Motor neuron (in vitro differentiated cells): ENCODE measurements at places on chromosomes 2 and 18.

DNA sequence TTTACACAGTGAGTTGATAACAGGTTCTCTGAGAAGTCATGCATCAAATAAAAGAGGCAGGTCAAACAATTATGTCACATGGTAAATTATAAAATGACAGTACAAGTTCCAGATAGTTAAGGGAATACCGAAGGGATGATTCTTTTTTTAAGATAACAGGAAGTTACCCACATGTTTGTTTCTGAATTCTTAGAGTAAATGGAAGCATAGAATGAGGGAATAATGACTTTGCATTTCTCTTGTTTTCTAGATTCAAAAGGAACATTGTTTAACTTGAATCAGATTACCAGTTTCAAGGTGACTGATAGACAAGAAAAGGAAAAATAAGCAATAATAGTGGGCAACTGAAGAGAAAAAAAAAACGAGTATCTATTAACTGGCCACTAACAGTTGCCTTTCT is 124.5 kb downstream of the MIB1 start:
- ATAC-seq = no peak

DNA sequence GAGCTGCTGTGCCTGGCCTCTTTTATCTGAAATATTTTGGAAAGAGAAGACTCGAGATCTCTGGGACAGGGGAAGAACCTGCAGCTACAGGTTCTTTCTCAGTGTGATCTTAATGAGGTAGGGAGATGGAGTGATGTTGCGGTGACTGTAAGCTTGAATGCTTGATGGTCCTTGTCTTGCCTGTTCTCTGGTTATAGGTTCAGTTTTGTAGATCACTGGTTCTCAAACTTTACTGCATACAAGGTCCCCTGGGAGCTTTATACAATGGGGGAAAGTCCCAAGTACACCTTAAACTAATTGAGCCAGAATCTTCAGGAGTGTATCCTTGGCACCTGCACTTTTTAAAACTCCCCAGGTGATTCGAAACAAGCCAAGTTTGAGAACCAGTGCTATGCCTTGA is 136.7 kb upstream of the CXCR4 start:
- ATAC-seq = no peak

DNA sequence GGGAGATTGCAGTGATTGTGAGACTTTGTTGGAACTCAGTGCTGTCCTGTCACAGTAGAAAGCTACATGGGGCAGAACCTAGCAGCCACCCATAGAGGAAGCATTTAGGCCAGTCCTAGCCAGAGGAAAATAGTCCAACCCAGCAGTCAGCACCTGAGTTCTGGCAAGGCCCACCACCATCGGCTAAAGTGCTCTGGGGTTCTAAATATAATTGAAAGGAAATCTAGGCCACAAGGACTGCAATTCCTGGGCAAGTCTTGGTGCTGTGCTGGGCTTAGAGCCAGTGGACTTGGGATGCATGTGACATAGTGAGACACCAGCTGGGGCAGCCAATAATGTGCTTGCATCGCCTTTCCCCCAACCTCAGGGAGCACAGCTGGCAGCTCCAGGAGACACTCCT is 28.9 kb upstream of the ACTR2 start:
- no peak for ATAC-seq

GRCh38 chr2:192546565-192546964 is 351.8 kb upstream of the TMEFF2 start:
- no peak for ATAC-seq

- ATAC-seq = no peak
Measured at GRCh38 chr2:26864226-26864625, 16.3 kb downstream of the DPYSL5 start.

DNA sequence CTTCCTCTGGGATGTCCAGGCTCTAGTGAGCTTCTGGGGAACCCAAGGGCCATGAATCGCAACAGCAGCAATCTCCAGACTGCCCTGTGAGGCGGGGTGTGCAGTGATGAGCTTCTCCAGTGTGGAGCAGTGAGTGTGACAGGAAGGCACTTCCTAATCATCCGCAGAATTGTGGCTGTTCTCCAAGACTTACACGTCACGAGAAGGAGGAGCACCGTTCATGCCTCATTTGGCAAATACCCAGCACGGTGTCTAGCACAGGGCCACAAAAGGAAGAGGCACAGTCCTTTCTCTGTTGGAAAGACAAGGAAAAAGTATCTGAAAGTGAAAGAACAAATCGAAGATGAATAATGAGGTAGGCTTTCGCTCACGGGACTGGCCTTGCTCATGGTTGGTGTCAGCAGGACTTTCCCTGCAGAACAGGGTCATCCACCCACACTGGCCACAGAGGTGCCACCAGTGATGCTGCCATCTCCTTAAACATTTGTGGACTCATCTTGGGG is 125.1 kb upstream of the HAAO start:
- ATAC-seq = peak; percentile 95

DNA sequence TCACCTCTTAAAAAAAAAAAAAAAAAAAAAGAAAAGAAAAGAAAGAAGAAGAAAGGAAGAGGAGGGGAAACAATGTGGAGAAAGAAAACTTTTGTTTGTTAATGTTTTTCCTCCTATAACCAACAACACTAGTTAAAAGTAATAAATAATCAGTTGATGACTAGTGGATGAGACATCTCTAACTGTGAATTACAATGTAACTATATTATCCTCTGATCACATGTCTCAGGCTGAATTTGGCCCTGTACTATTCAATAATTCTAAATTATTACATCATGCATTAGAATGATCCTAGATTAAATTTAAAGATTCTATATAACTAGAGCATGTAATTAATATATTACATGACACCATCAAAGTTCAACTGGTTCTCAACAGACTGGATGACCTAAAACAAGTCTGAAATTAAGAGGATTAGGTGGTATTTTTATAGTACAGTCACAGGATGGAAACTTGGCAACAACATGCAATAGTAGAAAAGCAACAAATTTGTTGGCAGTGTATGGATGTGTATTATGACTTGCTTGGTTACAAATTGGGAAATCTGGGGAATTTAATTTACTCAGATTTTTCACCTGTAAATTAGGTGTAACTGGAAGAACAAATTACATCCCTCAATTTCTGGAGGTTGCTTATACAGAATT is 269.3 kb upstream of the SETBP1 start:
- ATAC-seq = no peak

DNA sequence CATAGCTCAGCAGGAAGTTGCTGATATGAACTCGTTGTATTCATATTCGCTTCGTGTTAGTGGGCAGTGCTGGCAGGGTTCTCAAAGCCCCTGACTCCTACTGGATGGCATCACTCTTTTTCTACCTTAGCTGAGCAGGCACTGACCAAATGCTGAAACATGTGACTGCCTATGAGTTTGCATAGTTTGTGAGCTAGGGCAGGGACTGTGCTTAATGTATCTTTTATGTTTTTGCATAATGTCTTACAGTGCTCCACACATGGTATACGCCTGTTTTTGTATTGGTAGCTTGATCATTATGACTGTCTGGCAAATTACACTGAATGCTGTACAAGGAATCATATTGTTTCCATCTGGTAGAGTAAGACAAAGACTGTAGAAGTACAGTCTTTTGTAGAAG is 305.3 kb downstream of the PARD3B start:
- ATAC-seq = peak; percentile 32

DNA sequence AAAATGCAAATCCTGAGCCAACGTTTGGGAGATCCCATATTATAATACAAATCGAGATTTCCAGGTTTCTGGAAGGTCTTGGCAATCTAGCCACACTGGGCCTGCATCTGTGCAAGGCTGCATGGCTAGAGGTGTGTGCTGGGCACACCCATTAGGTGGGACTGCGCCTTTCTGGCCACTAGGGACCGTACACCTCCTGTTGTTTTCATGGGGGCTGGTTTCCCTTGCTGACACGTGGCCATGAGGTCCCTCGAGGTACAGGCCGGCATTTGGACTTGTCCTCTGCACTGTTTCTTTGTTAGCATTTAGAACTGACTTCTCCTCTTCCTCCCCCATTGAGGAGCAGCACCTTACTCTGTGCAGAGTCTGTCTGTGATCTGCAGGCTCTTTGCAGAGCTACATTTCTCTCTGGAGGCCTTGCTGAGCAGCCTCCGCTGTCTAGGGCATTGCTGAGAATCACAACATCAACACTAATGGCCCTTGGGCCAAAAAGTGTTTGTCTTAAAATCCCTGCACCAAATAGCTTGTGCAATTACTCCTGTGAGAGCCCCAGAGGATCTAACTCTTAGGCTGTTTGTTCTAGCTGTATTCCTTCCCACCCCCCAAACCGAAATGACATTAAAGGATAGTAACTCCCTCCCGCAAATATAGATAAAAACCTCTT is 131.2 kb downstream of the NEDD4L start:
- ATAC-seq = no peak

GRCh38 chr2:147548451-147548850 is 296.4 kb upstream of the ACVR2A start:
- no peak for ATAC-seq

DNA sequence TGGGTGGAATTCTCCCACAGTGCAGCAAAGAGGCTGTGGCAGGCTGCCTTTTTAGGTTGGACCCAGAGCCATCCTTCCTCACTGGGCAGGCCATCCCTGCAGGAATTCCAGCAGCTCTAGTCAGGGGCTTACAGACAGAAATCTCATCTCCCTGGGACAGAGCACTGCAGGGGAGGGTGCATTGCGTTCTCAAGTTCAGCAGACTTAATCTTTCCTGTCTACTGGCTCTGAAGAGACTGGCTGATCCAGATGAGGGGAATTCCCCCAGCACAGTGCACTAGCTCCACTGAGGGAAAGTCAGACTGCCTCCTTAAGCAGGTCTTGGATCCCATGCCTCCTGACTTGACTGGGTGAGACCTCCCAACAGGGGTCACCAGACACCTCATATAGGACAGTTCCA is 899.7 kb upstream of the VRK2 start:
- no peak for ATAC-seq

- peak; percentile 5 for ATAC-seq
Measured at GRCh38 chr2:132588576-132588975, 81.4 kb downstream of the LYPD1 start.

DNA sequence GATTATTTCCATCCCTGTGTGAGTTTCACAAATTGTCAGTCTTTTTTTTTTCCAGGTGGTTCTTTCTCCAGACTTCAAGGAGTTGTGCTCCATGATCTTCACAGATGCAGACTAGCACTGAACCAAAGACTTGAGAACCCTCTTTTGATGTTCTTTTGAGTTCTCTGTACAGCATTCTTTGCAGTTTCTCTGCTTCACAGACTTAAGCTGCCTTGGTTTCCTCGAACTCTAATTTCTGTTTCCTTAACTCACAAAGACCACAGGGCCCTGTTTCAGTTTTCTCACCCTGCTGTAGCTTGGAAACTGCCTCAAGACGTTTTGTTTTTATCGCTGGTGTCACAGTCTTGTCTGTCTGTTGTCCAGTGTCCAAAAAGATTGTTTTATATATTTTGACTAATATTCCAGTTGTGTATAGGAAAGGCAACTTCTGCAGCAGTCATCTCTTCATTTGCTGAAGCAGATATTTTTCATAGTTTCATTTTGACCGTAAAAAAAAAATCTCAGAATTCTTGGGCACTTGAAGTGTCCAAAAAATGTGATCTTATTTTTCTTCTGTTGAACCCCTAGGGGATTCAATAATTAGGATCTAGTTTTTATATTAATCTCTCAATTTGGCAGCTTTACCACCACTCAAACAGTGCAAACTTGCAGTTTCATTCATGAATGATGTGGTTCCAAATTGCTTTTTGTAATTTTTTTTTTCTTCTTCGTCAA is 97.0 kb upstream of the MC4R start:
- no peak for ATAC-seq

DNA sequence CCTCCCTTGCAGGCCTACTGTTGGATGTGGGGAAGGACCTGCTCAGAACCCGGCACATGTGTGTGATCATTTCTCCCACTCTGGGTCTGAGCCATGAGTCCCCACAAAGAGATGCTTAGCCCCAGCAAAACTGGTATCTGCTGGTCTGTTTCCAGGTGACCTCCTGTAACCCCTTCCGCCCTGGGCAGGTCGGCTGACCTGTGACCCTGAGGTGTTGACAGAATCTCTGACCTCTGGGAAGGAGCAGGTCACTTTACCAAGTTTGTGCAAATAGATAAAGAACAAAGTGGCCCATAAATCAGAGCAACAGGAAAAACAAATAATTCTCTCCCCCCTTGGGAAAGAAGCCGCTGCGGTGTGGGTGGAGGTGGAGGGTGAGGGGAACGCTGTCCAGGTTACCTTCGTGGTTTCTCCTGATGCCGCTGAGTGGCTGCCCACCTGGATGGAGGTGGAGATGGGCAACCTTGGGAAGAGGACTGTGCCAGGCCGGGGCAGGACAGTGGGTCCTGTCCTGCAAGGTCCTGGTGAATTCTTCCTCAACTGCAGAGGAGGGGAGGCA is 174.0 kb upstream of the MYCN start:
- ATAC-seq = no peak

GRCh38 chr2:168008646-168009195 is 238.7 kb downstream of the STK39 start:
- no peak for ATAC-seq

GRCh38 chr2:111715987-111716904 is 167.7 kb downstream of the ANAPC1 start:
- no peak for ATAC-seq

DNA sequence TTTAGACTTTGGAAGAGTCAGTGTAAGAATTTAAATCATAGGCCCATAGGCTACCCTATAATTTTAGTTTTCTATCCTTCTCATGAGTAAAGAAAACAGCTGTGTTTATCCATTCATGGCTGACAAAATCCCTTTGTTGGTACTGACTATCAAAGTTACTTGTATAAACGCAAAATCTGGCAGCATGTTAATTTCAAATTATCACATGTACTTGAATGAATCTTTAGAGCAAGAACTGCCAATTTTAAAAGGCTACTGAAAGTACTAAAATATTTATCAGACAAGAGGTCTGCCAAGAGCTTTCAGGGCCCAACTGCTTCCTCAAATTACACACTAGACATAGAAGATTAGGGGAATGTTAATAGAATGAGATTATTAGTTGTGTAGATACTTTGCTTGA is 66.6 kb downstream of the MYL12B start:
- no peak for ATAC-seq

GRCh38 chr2:72134408-72134996 is 13.2 kb downstream of the CYP26B1 start:
- ATAC-seq = no peak

DNA sequence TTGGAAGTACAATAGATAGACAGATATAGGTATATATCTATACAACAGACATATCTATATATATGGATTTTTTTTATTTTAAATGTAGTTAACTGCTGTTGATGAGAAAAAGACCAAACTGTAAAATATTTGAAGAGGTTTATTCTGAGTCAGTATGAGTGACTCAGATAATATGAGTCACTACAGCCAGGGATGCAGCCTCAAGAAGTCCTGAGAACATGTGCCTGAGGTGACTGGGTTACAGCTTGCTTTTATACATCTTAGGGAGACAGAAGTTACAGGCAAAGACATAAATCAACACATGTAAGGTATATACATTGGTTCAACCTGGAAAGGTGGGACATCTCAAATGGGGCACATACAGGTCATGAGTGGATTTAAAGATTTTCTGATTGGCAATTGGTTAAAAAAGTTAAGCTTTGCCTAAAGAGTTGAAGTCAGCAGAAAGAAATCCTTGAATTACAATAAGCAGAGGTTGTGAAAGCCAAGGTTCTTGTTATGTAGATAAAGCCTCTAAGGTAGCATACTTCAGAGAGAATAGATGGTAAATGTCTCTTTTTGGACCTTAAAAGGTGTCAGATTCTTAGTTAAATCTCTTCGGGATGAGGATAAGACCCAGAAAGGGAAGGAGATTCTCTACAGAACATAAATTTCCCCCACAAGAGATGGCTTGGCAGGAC is 149.9 kb downstream of the RBM43 start:
- no peak for ATAC-seq

- no peak for ATAC-seq
Measured at GRCh38 chr2:41495050-41495449, 552.8 kb upstream of the PKDCC start.

- ATAC-seq = no peak
Measured at GRCh38 chr2:147538821-147539220, 306.0 kb upstream of the ACVR2A start.
